ENCODE measurements at places on chromosomes 7 and 10.

GRCh38 chr10:61733358-61733940 is 70.7 kb downstream of the CABCOCO1 start:
- DNase-seq, result no peak

GRCh38 chr10:18472977-18473376 is 178.4 kb downstream of the NSUN6 start:
- DNase-seq, result no peak

GRCh38 chr7:140403878-140404564 is at the start of gene RAB19:
Gene RAB19, plus strand, starts transcription at chr7:140404058. Its CDS starts 3,589 bp downstream, at chr7:140407647.
- DNase-seq, result no peak

GRCh38 chr7:140314573-140315480 is 83.5 kb downstream of the SLC37A3 start:
- no peak for DNase-seq

- DNase-seq, result no peak
These were observed 72.4 kb upstream of the LOXL4 start for GRCh38 chr10:98340261-98340939.

- no peak for DNase-seq
These were observed 86.5 kb downstream of the DKK1 start for GRCh38 chr10:52400562-52400961.

DNA sequence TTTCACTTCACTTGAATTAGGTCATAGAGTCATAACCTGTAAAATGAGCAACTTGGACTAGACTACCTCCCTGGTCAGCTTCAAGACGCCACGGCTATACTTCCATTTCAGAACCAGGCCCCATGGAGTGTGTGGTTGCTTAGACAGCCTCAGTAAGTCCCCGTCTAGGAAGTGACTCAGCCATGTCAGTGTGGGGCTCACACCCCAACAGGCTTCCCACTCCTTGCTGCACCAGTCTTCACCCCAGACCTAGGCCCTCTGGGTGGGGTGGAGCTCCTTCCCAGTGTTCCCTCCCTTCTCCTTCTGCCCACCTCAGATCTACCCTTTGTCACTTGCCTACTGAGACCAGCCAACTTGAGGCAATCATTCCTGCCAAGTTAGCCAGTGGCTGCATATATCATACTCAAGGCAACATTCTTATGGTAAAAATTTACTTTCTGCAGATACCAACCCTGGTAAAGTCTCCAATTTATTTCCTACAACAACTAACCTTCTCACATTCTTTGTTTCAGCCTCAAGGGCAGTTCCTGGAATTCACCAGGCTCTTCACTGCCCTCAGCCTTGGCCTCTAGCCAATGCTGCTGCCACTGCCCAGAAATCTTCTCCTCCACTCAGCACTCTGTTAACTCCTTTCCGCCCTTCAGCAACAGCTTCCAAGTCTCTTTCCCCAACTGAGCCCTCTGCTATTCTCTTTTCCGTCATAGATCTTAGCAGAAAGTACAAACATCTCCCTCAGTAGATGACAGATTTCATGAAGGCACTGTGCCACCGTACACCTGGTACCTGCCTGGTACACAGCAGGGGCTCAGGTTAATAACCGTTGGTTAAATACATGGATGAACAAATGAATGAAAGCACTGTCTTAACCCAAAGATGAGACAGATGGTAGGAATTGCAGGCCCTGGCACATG is 31.3 kb upstream of the ZNRF2 start:
- DNase-seq, result no peak

GRCh38 chr7:151930695-151931094 is 25.6 kb upstream of the GALNTL5 start:
- no peak for DNase-seq

- no peak for DNase-seq
These were observed 162.3 kb downstream of the ITGB1 start for GRCh38 chr10:32795598-32796183.

GRCh38 chr7:111437736-111438135 is 124.6 kb downstream of the IMMP2L start:
- DNase-seq, result no peak

- no peak for DNase-seq
These were observed 330.1 kb upstream of the PHF14 start for GRCh38 chr7:10643545-10643944.

GRCh38 chr7:151857412-151857811 is 19.5 kb downstream of the PRKAG2 start:
- no peak for DNase-seq

DNA sequence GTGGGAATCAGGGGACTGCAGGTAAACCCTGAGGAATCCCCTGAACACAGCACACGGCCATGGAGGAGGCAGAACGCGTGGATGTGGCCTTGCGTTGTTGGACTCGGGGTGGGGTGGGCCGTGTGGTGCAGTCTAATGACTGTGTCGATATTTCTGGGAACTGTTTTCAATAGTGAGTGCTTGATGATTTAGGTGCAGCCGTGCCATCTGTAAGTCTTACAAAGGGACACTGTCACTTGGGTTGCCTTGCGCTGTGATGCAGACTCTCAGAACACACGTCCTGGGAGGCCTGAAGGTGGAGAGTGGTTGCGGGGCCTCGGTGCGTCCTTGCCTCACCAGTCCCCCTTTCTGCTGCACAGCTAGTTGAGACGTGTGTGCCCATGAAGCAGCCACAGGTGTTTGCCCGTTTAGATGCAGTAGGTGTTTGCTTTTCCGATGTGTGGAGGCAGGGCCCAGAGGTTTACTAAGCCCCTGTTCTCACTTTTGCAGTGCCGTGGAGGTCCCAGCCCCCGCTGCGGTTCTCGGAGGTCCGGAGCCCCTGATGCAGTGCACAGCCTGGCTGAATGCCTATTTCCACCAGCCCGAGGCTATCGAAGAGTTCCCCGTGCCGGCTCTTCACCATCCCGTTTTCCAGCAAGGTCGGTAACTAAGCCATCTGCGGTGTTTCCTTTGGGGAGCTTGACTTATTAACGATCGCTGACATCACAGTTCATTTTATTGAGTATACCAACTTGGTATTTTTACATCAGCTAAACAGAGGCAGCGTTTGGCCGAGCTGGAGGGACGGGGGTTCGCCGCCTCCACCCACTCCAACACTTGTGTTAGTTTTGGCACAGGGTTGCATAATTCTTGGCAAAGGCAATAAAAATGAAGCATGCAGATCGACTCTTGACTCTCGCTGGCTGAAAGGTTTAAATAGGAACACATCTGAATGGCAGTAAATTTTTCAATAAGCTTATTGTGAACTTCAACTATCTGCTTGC is 240.7 kb downstream of the MGMT start:
- DNase-seq, result no peak

GRCh38 chr7:152336754-152337368 is 98.9 kb downstream of the KMT2C start:
- no peak for DNase-seq

DNA sequence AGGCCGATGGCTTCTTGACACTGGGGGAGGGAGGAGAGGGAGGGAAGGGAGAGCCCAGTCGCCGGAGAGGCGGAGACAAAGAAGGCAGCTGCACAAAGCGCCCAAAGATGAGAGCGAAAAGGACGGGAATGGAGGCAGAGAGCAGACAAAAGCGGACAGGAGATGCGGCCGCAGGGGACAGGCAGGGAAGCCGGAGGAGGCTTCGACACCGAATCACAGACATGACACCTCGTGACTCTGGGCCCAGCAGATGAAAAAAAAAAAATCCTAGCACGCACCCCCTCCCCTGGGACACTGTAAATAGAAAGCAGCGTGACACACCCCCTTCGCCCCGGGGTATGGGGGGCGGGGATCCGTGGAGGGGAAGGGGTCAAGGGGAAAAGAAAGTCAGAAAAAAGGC is 976 bp downstream of the NAT16 start:
- DNase-seq, result no peak

DNA sequence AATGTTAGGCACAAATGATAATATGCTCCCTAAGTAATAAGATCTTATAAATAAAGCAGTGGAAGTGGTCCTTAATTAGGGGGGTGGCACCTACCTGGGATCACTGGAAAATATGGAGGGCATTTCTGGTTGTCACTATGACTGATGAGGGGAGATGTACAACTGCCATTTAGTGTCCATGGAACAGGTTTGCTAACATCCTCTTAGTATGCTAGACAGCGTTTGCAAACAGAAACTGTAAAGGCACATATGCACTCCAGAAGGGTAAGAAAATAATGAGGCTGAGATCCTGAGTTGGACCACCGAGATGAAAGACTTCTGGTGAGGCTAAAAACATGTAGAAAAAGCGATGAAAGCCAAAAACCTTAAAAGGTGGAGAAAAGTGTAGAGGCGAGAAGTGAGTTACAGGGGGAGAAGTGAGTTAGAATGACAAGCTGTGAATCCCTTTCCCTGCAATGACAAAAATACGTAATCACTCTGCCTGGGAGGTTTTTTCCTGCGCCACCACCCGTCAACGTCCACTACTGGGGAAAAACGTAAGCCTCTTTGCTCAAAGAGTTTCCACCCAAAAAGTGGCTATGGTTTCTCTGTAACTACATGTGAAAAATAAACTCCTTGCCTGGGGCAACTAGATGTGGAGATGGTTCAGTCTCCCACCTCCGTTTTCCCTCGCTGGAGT is 767 bp downstream of the KRIT1 start:
- no peak for DNase-seq

- DNase-seq, result no peak
These were observed 140.5 kb downstream of the BICC1 start for GRCh38 chr10:58653139-58653538.
